ENCODE measurements at places on chromosomes 6 and 20. TPM values are rescaled to one million over a fixed set of nuclear protein-coding genes. Genes with fewer than 3 reads are reported as not detected.

GRCh38 chr6:18260448-18261106 lies 3.8 kb downstream of the DEK start:
- DNase-seq = peak; percentile 59

Gene MUC22
- total RNA-seq = not detected

Gene TJAP1
- total RNA-seq = 34.4 TPM

- peak; percentile 74 for DNase-seq
Measured at GRCh38 chr20:51385646-51386530, 156.6 kb downstream of the NFATC2 start.

Gene COL21A1
- not detected for total RNA-seq

DNA sequence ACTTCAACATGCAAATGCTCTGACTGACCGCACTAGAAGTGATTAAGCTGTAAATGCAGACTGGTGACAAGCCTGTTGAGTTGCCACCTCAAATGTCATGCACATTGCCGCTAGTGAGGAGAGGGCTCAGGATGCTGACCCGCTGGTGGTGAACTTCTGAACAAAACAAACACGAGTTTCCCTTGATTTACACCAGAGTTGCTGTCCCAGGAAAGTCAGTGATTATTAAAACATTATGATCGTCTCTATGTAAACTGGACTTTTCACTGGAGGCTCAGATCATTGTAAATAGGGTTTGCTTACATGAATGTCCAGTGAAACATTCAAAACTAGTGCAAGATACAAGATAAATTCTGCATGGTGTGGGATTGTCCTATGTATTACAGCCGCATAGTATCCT lies 420.1 kb downstream of the PREX1 start:
- no peak for DNase-seq

GRCh38 chr6:167510648-167511047 lies 185.8 kb downstream of the TTLL2 start:
- DNase-seq = no peak

GRCh38 chr6:44869321-44869897 lies 458.7 kb upstream of the RUNX2 start:
- no peak for DNase-seq

GRCh38 chr6:32761072-32761471 lies 2.3 kb downstream of the HLA-DQB2 start:
- no peak for DNase-seq

Gene RCAN2
- total RNA-seq = not detected

Gene ARMC2
- 8.9 TPM for total RNA-seq

DNA sequence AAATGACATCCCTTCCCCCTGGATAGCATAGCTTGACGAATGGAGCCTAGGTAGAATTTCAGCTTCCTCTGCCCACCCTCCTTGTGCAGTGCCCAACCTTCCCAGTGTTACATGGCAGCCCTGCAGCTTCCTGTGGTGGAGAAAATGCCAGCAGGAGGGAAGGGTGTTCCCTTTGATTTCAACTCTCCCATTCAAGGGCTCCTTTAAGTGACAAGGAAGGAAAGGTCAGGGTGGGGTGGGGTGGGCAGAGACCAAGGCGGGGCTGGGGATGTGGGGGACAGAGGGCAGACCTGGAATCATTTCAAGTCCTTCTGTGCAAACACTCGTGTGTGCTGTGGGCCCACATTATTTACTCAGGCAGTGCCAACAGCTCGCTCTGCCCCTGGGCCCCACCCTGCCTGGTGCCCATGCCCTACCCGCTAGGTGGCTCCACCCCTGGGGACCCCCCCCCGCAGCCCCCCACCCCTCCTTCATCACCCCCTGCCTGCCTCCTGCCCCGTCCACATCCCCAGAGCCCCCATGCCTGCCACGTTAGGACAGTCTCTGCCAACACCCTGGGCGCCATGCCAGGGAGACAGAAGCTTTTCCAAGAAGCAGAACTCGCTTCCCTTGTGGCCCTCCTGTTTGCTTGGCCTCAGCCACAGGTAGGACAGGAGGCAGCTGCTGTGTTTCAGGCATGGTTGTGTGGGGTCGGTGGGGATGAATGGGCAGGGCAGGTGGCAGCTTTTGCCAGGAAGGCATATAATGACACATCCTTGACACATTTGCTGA lies 9.4 kb downstream of the SPDEF start:
- DNase-seq = no peak

DNA sequence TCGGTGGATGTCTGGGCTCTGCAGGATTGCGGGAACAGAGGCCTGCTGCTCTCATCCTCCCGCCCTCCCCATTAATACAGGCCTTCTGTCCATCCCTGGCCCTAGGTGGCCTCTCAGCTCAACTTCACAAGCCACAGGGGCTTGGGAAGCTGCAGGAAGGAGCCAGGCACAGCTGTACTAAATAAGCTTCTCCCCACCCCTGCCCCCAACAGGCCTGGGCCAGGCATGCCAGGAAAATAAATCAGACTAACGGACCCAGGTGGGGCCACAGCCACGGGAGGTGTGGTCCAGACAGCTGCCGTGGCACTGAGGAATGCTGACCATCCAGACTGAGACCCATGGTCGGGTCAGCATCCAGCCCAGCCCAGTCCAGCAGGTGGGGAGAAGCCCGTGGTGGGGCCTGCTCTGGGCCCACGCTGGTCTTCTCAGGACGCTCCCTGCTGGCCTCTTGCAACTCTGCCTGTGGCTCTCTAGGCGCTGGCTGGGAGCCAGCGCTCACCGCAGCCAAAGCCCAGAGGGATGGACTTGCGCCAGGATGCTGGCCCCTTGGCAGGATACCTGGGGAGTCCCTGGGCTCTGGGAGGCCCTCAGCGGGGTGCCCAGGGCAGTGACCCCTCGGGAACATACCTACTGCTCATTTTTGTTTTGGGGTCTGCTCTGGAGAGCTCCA lies 8.6 kb upstream of the YTHDF1 start:
- DNase-seq = no peak

Gene LY6G6F
- not detected for total RNA-seq

GRCh38 chr6:29451471-29452193 lies 5.2 kb downstream of the OR11A1 start:
- DNase-seq = no peak

Measured in OCI-LY7 (cell line).